ENCODE measurements at places on chromosomes 2 and 18. TPM values are rescaled to one million over a fixed set of nuclear protein-coding genes. Genes with fewer than 3 reads are reported as not detected.

GAL3ST2 gene
- not detected for total RNA-seq

CCDC121 gene
- 1.2 TPM for total RNA-seq

EVX2 gene
- total RNA-seq: not detected

TMEM37 gene
- 3.3 TPM for total RNA-seq

EHD3 gene
- 20.9 TPM for total RNA-seq

MATN3 gene
- 13.3 TPM for total RNA-seq

SNRNP200 gene
- 101 TPM for total RNA-seq

CREG2 gene
- 0.11 TPM for total RNA-seq

HK2 gene
- 46.2 TPM for total RNA-seq

TMEM182 gene
- total RNA-seq: 5.8 TPM

GULP1 gene
- 39.4 TPM for total RNA-seq

NGEF gene
- 0.16 TPM for total RNA-seq

OSR1 gene
- 0.31 TPM for total RNA-seq

SH3RF3 gene
- total RNA-seq: 7.3 TPM

DHX57 gene
- total RNA-seq: 22.5 TPM

CCDC74B gene
- 3.0 TPM for total RNA-seq

CNGA3 gene
- not detected for total RNA-seq

CENPA gene
- total RNA-seq: 0.75 TPM

ANKRD30BL gene
- not detected for total RNA-seq
